ENCODE measurements at places on chromosomes 5 and 9.

- DNase-seq: no peak
Measured at GRCh38 chr5:125148706-125149105, 402.3 kb upstream of the ZNF608 start.

DNA sequence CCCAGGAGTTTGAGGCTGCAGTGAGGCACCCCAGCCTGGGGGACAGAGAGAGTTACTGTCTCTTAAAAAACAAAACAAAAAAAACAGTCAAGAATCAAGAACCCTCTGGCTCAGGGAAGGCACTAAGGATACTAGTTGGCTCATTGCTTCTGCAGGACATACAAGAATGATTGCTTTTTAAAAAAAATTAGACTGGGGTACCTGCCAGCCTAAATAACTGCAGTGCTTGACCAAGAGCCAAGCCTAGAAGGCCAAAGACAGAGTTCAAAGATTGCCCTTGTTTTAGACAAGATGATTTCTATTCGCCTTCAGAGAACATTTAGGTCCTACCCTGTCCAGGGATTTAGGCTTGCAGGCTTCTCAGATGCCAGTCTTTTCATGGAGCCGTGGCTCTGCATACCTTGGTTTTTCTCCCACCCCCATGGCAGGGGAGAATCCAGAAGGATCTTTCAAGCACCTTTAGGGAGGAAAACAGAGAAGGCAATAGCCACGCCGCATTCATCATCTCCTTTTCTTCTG, 93.7 kb upstream of the IL6ST start:
- DNase-seq: no peak

GRCh38 chr5:42502613-42503470, 79.6 kb downstream of the GHR start:
- DNase-seq: peak; percentile 5

DNA sequence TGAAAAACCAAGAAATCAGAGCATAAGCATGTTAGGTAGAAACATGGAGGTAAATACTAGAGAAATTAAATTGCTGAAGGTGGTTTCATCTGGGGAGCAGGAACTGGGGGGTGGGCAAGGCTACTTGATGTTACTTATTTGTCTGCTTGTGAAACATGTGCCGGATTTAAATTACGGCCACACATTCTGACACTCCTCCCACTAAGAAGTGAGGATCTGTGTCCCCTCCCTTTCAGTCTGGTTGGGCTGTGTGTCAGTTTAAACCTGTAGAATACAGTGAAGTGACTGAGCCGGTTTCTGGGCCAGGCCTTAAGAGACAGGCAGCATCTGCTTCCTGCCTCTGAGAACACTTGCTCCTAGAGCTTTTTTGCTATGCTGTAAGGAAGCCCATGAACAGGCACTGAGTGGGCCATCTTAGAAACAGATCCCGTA, 2.3 kb upstream of the IARS1 start:
- DNase-seq: peak; percentile 60

- peak; percentile 49 for DNase-seq
Measured at GRCh38 chr5:1008451-1009358, at the start of gene NKD2. NKD2 (plus strand) TSS chr5:1008802; CDS start chr5:1009058, 256 bp downstream.

DNA sequence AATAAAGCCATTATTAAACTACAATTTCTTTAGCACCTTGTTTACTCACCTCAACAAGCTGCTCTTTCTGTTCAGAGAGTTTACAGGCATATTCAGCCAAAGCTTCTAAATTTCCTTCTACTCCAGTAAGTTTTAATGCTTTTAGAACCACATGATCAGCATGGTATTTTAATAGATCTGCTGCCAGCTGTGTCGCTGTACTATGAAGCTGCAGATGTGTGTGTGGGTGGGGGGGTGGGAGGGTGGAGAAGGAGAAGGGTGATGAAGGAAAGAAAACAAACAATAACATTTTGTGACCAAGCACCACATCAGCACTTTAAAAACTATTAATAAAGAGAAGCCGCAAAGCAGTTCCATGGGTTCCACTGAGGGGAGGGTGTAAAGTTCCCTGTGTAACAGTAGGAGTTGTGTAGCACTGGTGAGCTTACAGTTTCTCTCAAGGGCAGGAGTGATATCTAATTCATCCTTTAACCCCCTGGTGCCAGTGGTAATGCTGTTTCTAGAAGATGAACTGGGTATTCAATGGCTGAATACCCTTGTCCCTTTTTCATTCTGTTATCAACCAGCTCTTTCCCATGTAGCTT, 38.5 kb downstream of the ABITRAM start:
- DNase-seq: no peak

DNA sequence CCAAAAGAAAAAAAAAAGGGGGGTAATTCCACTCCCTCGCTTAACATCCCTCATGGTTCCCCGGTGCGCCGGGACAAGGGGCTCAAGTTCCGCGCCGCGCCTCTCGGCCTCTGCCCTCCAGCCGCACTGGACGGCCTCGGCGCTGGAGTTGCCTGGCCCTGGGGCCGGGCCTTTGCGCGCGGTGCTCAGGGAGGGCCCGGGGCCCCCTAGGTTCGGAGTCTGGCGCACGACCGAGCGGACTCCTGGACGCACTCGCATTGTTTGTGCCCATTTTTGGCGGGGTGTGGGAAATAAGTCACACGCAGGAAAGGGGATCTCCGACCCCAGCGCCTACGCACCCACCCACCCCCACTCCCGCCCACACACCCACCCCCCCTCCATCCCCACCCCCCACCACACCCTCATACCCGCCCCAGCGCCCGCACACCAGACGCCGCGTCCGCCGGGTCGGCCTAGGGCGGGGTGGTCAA, 381 bp downstream of the MED22 start:
- peak; percentile 67 for DNase-seq

DNA sequence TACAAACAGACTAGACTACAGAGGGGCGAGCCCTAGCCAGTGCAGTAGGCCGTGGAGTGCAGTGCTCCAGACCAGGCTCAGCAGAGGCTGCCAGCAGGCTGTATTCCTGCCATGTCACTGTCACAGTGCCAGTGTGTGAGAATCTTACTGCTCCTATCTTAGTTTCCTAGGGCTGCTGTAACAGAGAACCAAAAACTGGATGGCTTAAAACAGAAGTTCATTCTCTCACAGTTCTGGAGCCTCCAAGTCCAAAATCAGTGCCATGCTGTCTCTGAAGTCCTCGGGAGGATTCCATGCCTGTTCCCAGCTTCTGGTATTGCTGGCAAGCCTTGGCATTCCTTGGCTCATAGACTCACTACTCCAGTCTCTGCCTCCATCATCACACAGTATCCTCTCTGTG, 75.0 kb upstream of the SAP30L start:
- DNase-seq: no peak

- no peak for DNase-seq
Measured at GRCh38 chr9:34963552-34963951, 5.5 kb downstream of the PHF24 start.

GRCh38 chr9:83477120-83477519, 61.1 kb downstream of the FRMD3 start:
- DNase-seq: no peak

DNA sequence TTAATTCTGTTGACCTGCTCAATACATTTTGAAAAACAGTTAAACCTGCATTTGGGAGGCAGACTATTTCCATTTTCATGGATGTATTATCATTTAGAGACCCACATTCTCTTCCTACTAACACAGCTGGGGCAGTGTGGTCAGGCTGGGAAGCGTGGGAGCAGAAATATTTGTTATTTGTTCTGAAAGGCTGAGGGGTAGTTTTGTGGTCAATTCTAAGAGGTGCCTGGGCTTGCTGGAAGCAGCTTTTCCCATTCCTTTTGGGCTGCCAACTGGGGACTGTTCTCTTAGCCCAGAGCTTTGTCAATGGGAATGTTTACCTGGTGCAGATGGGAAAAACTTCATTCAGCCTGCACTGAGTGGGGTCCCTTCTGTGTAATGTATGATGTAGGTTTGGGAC, 171.4 kb upstream of the DAP start:
- no peak for DNase-seq

Data from RWPE1 (cell line).